Fibroblast of the aortic adventitia (primary cell): ENCODE measurements at places on chromosomes 5 and 9. TPM values are rescaled to one million over a fixed set of nuclear protein-coding genes. Genes with fewer than 3 reads are reported as not detected.

DNA sequence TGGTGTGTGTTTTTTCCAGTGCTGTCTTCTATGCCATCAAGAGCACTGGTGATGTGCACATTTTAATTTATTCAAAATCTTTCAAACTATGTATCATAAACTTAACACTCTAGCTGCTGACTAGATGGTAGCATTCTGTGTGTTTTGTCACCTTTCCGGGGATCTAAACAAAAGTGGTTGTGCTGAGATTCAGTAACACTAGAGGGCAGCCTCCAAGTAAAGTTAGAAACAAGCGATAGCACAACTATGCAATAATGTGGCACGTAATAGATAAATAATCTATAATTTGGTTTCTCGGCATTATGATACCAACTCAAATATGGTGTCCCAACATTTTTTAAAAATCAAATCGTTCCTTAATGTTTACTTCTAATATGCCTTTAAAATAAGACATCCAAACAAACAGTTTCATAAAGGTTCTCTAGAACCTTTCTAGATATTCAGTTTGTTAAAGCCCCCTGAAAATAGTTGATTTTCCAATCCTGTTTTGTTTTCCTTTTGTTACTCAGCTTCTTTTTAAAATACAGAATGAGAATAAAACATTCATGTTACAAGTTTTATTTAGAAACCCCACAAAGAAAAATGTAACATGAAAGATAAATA is 16.9 kb downstream of the SEMA6A start:
- DNase-seq, result peak; percentile 21

DNA sequence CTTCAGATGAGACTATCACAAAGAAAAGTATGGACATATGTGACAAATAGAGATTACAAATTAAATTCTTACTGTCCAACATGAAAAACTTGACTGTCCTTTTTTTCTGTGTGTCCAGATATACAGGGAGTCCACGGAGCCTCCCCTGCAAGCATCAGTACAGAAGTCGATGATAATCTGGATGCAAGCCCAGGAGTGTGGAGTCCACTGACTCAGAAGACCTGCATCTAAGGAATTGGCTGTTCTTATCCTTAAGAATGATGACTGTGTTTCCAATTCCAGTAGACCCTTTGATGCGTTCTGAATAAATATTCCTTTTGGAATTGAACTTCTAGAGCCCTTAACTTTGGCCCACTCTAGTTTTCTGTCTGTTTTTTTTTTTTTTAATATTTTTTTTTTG is 56.7 kb upstream of the TAF11L2 start:
- DNase-seq, result peak; percentile 90

DNA sequence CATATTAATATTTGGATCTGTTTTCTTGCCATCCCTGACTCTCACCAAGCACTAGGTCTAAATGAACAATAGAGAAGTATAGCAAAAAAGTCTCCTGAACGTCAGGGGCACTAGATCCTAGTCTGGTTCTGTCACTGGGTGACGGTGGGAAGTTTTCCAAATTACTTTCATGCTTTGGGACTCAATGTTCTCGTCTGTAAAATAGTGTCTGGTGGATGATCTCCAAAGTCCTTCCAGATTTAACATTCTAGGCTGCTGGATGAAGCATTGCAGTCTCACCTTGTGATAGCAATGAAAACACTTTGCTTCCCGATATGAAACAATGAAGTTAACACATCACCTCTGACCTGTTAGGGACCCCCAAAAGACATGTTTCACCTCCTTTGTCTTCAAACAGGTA is 199.3 kb downstream of the SEC61B start:
- no peak for DNase-seq

The GMCL2 gene
- total RNA-seq, result not detected in 2 replicates

DNA sequence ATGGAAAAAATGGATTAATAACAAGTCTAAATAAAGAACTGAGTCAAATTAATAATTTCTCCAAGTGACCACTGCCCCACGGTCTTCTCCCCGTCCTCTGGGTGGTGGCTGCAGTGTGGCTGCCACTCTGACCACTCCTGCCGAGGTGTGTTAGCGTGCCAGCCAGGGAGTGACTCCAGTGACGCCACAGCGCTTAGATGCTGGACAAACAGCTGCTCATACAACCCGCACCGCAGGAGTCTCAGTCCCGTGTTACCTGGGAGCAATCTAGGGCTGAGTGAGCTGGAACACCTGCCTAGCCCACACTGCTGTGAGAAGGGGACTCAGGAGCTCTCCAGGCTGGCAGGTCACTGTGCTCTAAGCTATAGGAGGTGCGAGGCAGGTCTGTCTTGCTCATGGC is 10.2 kb downstream of the MAPK9 start:
- DNase-seq, result no peak

DNA sequence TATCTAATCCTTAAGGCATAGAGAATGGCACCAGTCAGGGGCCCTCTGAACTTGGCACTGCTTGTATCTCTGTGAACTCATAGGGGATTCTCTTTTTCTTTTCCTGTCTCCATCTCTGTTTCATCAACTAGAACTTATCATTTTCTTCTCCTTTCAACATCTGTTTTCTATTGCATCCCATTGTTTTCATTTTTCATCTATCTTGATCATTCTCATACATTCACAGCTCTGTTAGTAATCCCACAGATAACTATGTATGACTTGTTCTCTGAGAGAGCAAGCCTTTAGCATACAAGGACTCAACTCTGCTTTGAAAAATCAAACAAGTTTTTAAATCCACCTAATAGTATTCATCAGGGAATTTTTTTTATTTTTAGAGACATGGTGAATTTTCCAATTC is 264.3 kb downstream of the ARRDC3 start:
- peak; percentile 86 for DNase-seq

- DNase-seq, result no peak
These were observed 14.1 kb downstream of the SLC25A46 start for GRCh38 chr5:110752953-110753352.

- DNase-seq, result no peak
These were observed 150.8 kb downstream of the SLIT3 start for GRCh38 chr5:169150108-169150507.

DNA sequence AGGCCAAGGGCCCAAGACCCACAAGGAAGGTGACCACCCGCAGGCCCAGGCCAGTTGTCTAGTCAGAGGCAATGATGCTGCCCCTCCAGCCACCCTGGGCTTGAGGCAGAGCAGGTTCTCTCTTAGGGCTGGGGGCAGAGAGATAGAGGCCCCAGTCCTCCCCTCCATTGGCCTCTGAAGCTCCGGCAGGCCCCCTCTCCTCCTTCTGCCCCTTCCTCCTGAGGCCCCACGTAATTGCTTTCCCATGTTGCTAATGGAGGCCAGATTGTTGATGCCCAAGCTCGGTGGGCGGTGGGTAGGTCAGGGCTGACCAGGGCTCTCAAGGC is 26.6 kb upstream of the ENHO start:
- no peak for DNase-seq

DNA sequence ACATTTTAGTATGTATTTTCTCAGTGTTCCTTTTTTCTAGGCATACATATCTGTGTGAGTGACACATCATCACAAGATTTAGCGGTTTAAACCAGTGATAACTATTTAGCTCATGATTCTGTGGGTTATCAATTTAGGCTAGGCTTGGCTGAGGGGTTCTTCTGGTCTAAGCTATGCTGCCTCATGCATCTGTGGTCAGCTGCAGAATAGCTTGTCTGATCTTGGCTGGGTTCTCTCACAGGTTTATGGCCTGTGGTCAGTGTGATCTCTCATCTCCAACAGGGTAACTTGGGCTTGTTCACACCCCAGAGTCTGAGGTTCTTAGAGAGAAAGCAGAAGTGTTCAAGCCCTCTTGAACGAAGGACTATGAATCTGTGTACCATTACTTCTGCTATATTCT is 363.3 kb downstream of the KDM4C start:
- DNase-seq, result peak; percentile 18

The CAMK4 gene
- 2.9 and 5.4 TPM in 2 replicates for total RNA-seq

- no peak for DNase-seq
These were observed 280.4 kb downstream of the MEF2C start for GRCh38 chr5:88602584-88602983.

DNA sequence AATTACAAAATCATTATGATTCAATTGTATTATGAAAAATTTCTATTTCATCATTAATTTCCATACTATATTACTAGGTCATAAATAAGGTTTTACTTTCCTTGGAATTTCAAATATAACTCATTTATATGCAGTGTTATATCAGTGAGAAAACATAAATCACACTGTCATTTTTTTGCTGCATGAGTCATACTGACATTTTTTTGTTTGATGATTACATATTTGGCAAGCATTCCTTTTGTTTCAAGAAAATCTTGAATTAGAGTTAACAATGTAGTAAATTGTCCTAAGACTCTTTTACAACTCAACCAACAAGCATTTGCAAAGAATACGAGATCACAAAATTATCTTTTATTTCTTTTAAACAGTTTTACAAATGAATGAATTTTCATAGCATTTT is 298.4 kb upstream of the SEMA6A start:
- DNase-seq, result no peak

GRCh38 chr5:168793841-168794837 is 215.0 kb upstream of the PANK3 start:
- DNase-seq, result peak; percentile 63

DNA sequence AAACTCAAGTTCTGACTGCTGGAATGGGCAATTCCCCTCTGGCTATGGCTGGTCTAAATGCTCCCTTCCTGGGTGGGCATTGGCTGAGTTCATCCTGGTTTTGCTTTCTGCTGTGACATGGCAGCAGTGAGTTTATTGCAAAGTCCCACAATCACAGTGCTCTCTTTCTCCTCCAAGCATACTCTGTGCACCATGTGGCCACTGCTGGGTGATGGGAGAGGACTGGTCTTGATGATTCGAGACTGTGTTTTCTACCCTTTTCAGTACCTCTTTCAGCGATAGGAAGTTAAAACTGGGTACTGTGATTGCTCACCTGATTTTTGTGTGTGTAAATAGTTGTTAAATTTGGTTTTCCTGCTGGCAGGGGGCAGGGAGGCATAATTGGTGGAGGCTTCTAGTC is 49.7 kb downstream of the FER start:
- no peak for DNase-seq

DNA sequence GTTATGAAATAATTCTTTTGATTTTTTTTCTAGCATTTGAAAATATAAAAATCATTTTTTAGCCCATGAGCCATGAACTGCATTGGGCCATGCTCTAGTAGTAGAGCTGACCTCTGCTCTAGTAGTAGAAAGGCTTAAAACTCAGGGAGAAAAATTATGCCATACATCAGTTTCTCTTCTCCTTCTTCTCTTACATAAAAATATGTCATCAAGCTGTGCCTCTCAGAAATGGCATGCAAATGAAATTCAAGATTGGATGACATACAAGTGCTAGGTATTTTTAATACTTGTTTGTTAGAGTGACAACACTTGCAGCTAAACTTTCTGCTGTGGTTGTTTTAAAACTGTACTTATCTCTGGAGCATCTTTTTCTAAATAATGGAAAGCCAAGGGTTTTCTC is 42.1 kb upstream of the TMOD1 start:
- no peak for DNase-seq

- DNase-seq, result no peak
These were observed 226.6 kb downstream of the MEF2C start for GRCh38 chr5:88656221-88656950.

The FOXD4L3 gene
- total RNA-seq, result 0.09 TPM in 1 of 2 replicates, not detected in the other

- peak; percentile 73 for DNase-seq
These were observed 41.6 kb downstream of the TRIO start for GRCh38 chr5:14184725-14185124.

DNA sequence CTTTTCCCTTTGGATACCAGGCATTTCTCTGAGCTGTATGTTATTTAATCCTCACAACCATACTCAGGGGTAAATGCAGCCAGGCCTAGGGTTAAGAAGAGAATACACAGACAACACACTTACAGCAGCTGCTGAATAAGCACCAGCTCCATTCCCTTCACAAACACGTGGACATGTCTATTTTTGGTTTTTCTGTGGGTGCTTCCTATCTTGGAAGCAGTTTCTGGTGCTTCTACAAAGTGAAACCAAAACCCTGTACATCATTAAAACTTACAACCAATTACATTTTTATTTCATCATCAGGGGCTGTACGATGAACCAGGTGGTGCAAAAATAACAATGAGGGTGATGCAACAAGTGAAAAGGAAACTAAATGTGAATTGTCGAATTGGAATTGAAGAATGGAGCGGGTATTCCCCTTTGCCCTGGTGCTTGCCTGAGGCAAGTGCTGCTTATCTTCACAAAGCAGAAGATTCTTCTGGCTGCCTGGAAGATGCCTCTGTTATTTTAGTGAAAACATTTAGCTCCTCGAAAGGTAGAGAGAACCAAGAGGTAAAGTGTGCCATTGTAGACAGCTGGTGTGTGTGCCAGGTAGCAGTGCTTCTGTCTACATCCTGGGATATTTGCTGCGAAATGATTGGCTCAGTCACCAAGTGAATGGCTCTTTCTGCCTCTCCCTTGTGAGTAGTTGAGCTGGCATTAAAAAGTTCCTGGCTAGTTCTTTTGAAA is 18.6 kb upstream of the IFNB1 start:
- peak; percentile 86 for DNase-seq

The DRD1 gene
- total RNA-seq, result 0.18 TPM in 1 of 2 replicates, not detected in the other

GRCh38 chr5:142828797-142829535 is 58.8 kb downstream of the ARHGAP26 start:
- DNase-seq, result no peak

DNA sequence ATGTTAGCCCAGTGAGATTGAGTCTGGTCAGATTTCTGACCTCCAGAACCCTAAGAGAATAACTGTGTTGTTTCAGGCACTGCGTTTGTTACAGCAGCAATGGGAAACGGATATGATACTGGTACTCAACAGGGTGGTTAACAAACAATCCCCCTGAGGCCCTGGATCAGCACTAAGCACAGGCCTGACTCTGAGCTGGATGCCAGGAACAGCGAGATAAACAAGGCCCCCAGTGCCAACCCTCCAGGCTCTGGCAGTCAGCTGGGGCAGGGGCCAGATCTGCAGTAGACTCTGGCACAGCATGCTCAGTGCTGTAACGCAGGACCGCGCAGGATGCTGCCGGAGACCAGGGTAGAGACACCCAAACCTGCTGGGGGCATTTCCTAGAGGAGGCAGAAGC is 22.1 kb downstream of the CPLX2 start:
- DNase-seq, result no peak

The SPATA31A3 gene
- not detected in 2 replicates for total RNA-seq
